ENCODE measurements at places on chromosomes 2 and 18. TPM values are rescaled to one million over a fixed set of nuclear protein-coding genes. Genes with fewer than 3 reads are reported as not detected.

The CAPN14 gene
- total RNA-seq = 0.07 TPM

The DYSF gene
- 82.1 TPM for total RNA-seq

The TNFAIP6 gene
- not detected for total RNA-seq

The CNDP1 gene
- not detected for total RNA-seq

The CABYR gene
- 1.5 TPM for total RNA-seq

The VWC2L gene
- total RNA-seq = not detected

- no peak for DNase-seq
Measured at GRCh38 chr2:217873371-217873770, 129.4 kb downstream of the TNS1 start.

GRCh38 chr2:3325458-3326181 lies 52.0 kb downstream of the EIPR1 start:
- DNase-seq = no peak

- DNase-seq = no peak
Measured at GRCh38 chr2:28342081-28342967, 50.3 kb upstream of the FOSL2 start.

- DNase-seq = no peak
Measured at GRCh38 chr2:95372216-95372829, 30.2 kb upstream of the FAHD2A start.

- DNase-seq = no peak
Measured at GRCh38 chr2:146771531-146771930, 1073.3 kb upstream of the ACVR2A start.

DNA sequence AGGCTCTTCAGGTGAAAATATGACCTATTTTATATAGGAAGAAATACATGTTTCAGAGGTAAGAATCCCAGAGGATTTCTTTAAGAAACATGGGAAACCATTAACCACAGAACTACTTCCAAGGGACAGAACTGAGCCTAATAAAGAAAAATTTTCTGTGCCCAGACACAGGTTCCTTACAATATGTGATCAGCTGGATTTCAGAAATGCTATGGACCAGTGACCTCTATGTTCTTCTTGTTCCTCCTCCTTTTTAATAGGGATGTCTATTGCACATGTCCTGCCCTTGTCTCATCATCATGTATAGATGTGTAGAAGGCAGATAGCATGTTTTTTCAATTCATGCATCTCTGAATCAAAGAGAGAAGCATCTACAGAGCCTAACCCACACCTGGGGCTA lies 836.6 kb downstream of the RNF144A start:
- DNase-seq = no peak

- DNase-seq = no peak
Measured at GRCh38 chr2:126781806-126782205, 116.9 kb upstream of the TEX51 start.

DNA sequence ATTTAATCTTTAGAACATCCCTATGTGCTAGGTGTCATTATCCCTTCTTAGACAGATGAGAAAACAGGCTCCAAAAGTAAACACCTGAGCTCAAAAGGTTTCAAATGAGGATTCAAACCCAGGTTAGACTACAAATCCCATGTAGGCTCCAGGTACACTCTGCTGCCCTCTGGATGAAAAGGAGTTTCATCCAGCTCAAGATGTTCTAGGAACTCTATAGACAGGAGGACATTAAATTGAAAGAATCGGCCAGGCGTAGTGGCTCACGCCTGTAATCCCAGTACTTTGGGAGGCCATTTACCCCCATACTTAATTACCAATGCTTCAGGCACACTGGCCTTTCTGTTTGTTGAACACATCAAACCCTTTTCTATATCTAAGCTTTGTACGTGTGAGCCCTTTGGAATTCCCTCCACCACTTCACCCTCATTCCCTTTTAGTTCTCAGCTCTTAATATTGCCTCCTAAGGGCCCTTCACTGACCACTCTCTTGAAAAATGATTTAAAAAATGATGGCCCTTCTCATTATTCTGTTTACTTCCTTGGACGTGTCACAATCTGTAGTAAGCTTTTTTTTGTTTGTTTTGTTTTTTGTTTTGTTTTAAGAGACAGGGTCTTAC lies 10.7 kb downstream of the SLC25A12 start:
- no peak for DNase-seq

- DNase-seq = no peak
Measured at GRCh38 chr2:53289309-53290006, 478.1 kb upstream of the CHAC2 start.

- DNase-seq = no peak
Measured at GRCh38 chr2:27150639-27151230, 1.9 kb downstream of the TCF23 start.

- DNase-seq = no peak
Measured at GRCh38 chr2:105450471-105450870, 51.6 kb upstream of the FHL2 start.

GRCh38 chr2:185618625-185619024 lies 120.0 kb upstream of the FSIP2 start:
- DNase-seq = no peak

- DNase-seq = no peak
Measured at GRCh38 chr2:68709421-68709911, 25.1 kb upstream of the ARHGAP25 start.

DNA sequence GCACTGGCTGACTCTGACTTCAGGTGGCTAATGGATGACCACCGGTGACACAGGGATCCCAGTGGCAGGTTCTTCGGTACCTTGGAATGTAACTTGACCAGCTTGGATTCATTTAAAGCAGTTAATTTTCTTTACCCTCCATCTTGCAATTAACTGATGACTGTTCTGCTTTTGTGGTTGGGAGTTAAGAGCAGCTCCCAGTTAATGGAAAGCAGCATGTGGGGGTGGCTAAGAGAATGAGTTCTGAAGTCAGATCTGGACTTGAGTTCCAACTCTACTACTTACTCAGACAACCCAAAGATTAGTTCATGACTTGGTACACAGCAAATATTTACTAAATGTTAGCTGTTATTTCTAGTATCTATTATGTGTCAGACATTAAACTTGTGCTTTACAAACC lies 58.5 kb downstream of the FAM228A start:
- DNase-seq = no peak

GRCh38 chr2:118013221-118013723 lies 598 bp downstream of the CCDC93 start:
- no peak for DNase-seq

- DNase-seq = no peak
Measured at GRCh38 chr18:26992926-26993325, 127.4 kb upstream of the AQP4 start.

DNA sequence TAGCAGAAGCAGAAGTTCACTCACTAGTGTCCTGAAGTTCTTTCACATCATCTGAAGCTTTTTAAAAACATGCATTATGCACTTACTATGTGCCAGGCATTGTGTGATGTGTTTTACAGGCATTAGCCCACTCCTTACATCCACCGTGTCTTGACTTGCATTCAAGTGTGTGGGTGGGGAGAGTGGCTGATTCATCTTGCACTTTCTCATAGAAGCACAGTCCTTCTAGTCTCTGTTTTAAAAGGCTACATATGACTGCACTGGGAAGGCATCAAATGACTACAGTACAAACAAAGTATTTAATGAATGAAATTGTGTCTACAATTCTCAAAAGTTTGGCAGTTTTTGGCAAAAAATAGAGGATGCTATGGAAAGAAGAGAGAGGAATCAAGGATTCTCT lies 21.6 kb upstream of the DSC3 start:
- no peak for DNase-seq

Measured in pulmonary artery endothelial cell (primary cell).